ENCODE measurements at places on chromosomes 1 and 21.

GRCh38 chr1:200899015-200899386 lies 4.3 kb downstream of the INAVA start:
- DNase-seq, result no peak

DNA sequence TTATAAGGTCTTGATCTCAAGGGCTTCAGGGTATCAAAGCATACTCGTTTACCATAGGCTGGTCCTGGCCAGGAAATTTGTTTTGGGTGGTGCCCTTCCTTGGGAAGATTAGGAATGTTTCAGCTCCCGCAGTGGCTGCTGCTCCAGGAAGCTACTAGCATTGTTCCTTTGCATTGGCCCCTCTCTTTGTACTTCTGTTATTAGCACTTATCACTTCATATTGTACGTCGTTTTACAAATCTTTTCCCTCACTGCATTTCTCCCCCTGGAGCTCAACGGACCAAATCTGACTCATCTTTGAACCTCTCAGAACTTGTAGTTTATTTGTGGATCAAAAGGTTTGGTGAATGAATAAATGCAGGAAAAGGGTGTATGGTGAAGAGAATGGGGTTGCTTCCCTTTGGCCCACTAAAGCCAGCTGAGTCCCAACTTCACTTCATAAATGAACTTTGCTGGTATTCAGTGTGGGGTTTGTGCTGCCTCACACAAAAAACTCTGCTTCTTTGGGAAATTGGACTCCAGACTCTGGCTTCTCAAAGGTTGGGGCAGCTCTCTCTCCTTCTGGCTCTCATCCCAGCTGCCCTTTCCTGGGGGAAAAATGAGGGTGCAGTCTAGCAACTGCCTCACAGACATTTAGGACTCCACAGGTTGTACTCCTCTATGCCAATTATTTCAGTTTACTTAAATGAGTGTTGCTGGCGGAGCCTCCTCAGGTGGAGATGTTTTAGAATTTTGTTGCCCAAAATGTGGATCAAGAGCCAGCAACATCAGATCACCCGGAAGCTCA lies 5.9 kb downstream of the GNAT2 start:
- peak; percentile 40 for DNase-seq

- DNase-seq, result no peak
Measured at GRCh38 chr1:229454056-229454455, 20.2 kb upstream of the ACTA1 start.

GRCh38 chr1:6466023-6466422 lies at the start of gene TNFRSF25:
TNFRSF25 (minus strand) TSS chr1:6466173; CDS start chr1:6466107, 66 bp downstream.
- no peak for DNase-seq

GRCh38 chr1:90716552-90717355 lies at the start of gene BARHL2:
BARHL2 (minus strand) TSS chr1:90717302; CDS start chr1:90717195, 107 bp downstream.
- no peak for DNase-seq

DNA sequence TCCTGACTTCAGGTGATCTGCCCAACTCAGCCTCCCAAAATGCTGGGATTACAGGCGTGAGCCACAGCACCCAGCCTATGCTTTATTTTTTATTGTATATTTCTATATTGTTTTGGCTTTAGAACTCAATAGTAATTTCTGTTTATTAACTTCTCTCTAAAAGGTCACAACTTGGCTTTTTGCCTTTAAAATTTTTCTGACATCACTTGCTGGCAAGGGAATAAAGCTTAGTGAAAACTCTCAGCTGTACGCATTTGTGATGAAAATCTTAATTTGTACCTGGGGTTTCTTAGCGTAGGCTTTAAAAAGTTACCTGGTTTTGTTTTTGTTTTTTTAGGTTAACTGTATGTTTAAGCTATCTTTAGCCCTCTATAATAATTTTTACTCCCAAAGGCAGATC lies 36.2 kb downstream of the B3GALNT2 start:
- no peak for DNase-seq

GRCh38 chr1:193471981-193472380 lies 285.6 kb upstream of the B3GALT2 start:
- peak; percentile 40 for DNase-seq

- DNase-seq, result no peak
Measured at GRCh38 chr1:212504171-212504803, 71.6 kb downstream of the NENF start.

- no peak for DNase-seq
Measured at GRCh38 chr1:45925728-45926287, 122.4 kb downstream of the MAST2 start.

DNA sequence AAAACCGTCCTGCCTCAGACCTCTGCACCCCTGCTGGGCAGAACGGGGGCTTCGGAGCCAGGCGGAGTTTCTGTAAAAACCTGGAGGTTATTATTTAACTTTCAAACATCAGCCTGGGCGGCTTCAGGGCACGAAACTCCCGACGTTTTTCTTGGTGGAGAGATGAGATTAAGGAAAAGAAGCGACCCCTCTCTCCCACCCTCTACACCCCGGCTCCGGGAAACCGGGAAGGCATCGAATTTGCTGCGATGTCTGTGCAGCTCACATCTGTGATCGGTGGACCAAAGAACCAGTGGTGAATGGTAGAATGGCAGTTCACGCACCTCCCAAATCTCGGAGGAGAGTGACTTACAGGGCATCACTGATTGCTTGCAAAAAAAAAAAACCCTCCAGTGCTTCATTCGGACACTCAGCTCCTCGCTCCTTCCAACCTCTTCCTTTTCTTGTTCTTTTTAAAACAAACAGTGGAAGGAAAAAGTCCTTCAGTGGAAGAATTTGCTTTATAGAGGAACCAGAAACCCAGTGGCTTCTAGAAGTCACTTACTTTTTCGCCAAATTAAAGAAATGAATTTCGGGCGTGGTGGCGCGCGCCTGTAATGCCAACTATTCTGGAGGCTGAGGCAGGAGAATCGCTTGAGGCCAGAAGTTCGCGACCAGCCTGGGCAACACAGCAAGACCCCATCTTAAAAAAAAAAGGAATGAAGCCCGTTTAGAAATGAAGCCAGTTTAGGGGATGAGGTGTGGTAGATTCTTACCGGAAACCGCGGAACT lies 884 bp downstream of the PHACTR4 start:
- peak; percentile 48 for DNase-seq

- DNase-seq, result no peak
Measured at GRCh38 chr1:59803458-59804038, 11.2 kb upstream of the HOOK1 start.

- DNase-seq, result no peak
Measured at GRCh38 chr1:41724248-41724647, 194.5 kb downstream of the HIVEP3 start.

DNA sequence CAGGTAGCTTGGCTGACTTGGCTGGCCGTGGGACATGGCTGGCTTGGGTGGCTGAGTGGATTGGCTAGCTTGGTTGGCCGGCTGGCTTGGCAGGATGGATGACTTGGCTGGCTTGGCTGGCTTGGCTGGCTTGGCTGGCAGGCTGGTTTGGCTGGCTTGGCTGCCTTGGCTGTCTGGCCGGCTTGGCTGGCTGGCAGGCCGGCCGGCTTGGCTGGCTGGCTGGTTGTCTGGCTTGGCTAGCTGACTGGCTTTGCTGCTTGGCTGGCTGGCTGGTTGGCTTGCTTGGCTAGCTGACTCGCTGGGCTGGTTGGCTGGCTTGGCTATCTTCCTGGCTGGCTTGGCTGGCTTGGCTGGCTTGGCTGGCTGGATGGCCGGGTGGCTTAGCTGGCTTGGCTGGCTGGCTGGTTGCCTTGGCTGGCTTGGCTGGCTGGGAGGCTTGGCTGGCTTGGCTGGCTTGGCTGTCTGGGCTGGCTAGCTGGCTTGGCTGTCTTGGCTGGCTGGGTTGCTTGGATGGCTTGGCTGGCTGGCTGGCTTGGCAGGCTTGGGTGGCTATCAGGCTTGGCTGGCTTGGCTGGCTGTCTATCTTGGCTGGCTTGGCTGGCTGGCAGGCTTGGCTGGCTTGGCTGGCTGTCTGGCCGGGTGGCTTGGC lies 129.7 kb upstream of the FAM72C start:
- DNase-seq, result no peak

DNA sequence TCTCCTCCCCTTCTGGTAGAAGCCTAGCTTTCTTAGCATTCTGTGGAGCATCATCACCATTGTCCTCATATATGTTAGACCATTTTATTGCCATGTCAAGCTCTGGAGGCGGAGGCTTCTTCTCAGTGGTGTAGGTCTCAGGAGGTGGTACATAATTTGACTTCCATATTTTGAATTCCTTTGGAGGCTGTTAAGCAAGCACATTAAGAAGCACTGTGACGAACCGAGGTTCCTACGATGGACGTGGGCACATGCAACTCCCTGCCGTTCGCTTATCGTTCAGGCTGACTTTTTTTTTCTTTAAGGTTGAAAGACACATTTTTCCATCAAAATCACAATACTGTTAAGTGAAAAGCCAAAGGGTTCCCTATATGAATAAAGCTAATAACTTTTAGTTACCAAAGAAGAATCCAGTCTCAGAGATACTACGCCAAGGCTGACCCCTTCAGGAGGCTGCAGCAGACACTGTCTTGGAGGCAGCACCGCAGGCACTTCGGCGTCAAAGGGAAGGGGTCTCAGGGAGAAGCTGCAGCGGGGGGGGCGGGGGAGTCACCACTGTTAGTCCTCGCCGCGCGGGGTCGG lies 835 bp downstream of the C1orf52 start:
- DNase-seq, result no peak

DNA sequence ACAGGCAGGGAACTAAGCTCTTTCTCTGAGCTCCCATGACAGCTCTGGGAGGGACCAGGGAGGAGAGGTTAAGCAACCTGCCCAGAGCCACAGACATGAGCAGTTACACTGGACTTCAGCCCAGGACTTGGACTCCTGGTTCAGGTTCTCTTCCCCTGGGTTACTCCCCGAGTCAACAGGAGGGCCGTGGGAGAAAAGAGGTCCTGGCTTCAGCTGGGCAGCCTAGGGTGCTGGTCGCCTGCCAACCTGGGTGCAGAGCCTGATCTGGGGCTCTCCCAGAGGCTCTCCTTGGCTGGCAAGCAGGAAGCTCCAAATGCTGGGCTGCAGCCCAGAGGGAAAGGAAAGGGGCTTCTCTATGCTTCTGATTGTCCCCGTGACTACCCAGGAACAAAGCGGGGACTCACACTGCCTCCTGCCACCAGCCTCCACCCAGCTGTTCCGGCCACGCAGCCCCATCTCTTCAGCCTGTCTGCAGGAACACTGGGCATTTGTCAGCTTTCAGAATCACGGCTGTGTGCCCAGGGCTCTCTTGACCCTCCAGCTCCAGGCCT lies 141.8 kb downstream of the HIVEP3 start:
- no peak for DNase-seq

DNA sequence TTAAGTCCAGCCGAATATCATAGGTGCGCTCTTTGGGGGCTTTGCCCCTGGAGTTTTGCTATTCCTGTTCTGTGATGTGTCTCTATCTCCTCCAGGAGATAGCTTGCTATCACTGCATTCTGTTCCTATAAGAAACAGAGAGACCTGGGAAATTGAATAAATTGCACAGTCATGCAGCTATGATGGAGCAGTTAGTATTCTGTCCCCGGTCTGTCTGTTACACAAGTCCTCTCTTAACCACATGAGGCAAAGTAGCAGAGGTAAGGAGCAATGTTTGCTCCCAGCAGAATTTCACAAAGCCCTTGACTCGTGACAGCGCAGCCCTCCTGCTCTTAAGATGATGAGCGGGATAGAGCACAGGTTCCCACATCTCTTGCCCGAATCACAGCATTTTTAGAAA lies 63.9 kb upstream of the GRHL3 start:
- no peak for DNase-seq

DNA sequence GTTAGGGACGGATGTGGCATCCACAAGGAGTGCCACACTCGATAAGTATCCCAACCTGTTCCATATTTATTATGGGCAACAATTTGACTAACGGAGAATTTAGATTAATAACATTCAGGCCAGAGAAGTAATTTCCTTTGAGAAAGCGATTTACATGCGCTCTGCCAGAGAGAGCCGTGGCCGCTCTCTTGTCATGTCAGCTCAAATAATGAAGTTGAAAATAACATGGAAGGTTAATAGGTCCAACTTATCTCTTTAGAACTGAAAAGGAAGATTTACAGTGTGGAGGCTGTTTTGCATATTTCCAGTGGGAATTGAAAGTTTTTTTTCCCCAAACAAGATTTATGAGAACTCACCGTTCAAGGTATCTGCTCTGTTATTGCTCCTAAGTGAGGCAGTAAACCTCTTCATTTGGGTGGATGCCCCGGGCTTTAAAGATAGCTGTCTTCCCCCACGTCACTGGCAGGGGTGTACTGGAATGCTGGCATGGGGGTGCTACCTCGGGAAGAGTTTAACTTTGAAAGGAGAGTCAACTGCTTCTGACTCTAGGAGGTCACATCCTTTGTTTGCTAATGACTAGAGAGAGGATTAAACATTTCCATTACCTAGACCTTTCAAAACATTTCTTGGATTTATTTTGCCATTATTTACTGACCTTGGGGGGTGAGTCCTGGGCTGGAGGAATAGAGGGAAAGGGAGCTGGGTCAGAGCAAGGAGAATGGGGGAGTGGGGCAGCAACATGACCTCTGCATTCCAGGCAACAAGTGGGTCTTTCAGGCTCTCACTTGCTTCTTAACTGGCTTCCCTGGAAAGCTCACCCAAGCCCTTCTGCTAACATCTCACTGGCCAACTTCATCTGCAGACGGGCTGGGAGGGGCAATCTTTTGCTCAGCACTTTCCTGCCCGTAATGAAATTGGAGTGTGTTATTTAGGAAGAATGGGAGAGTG lies 204.2 kb downstream of the CAMTA1 start:
- no peak for DNase-seq

DNA sequence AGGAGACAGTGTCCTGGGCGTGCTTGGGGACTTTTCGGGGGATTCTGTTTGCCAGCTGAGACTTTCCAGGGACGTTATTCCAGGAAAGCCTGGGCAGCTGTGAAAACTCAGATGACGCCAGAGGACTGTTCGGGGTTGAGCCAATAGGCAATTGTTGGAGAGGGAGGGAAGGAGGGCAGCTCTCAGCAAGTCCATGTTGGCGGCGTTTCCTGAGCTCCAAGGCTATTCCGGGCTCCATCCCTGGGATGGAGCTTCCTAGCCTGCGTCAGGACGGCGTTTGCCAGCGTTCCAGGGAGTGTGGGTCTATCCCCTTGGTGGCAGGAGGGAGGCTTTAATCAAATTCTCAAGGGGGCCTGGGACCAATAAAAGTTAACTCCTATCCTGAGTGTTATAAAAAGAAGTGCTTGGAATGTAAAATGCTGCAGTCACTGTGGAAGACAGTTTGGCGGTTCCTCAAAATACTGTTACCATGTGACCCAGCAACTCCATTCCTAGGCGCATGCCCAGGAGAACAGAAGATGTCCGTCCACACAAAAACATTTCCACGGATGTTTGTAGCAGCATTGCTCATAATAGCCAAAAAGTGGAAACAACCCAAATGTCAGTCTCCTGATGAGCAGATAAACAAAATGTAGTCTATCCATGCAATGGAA lies 15.2 kb downstream of the SLC27A3 start:
- peak; percentile 35 for DNase-seq

DNA sequence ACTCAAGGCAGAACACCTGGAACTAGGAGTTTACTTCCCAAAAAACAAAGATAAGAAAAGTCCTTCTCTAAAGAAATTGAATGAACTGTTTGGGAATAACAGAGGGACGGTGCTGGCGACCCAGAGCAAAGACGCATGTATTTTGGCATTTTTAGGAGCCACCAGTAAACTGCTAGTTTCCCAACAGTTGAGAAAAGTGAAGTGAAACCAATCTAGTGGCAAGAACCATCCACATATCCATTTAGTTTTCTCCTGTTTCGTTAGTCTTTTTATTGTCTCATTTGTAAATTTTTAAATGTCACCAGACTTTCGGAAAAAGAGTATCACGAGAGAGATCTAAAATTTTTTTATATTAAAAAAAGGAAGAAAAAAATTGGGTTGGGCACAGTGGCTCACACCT lies 30.2 kb downstream of the ODF2L start:
- DNase-seq, result no peak
